ENCODE measurements at places on chromosomes 5 and 9.

DNA sequence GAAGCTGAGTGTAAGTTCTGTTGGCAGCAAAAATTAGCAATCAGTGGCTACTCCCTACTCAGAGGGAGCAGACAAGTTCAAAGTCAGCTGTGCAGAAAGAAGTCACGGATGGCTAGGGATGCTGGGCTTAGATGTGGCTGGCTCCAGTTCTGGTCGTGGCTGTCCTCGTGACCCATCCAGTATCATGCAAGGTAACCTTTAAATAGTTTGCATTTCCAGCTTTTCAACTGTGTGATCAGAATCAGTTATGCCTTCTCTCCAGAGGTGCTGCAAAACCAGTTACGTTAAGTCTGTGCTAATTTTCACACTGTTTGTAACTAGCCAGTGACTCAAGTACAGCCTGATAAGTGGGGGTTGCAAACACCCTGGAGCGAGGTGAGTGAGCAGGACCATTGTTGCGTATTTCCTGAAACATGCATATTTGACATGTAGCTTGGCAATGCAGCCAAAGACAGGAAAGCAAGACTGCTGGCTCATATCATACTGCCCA, 302.4 kb downstream of the ATPSCKMT start:
- no peak for DNase-seq

DNA sequence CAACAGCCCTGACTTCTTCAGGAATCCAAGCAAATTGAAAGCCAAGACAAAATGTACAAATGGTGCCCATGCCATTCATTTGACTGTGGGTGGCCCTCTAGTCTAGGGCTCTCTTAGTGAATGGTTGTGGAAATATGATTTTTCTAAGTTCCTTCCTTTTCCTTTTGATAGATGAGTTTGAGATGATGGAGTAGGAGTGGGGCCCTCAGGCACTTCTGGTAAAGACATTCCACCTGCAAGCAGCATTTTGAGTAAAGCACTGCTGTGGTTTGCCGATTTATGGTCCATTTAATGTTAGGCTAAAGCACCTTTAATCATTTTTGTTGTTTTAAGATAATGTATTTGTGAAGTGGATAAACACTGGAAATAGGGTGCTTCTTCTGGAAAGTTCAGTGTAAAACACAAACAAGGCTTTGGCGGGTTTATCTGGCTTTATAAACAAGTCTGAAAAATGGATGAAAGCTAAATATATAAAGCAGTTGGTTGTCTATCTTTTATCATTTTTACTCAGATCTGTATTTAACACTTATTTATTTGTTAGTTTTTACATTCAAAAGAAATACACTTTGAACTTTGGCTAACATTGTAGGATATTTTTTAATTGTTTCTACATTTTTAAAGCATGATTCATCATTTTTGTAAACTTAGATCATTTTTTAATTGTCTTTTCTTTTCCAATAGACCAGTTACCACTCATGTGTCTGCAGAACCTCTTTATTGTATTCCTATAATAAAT, 213.5 kb downstream of the PJA2 start:
- DNase-seq: no peak

- no peak for DNase-seq
Observed at GRCh38 chr5:97245386-97245785, 62.3 kb upstream of the RIOK2 start.

GRCh38 chr5:27652505-27652904, 614.1 kb upstream of the CDH9 start:
- no peak for DNase-seq

DNA sequence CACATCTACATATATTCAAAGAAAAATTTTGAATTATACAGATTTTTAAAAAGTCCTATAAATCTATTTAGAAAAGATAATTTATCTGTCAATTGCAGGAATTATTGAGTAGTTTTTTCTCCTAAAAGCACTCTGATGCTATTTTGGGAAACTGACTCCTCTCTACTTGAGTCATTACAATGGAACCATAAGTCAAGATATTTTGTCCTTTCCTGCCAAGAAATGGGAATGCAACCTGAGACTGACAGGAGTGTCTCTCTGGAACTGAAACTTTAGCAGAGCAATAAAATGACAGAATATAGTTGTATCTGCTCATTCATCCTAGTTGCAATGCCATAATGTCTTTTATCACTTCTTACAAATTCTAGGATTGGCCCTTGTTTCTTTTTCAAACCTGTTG, 48.6 kb downstream of the CARTPT start:
- DNase-seq: no peak

- DNase-seq: no peak
Observed at GRCh38 chr5:139976703-139977102, 66.4 kb downstream of the NRG2 start.

DNA sequence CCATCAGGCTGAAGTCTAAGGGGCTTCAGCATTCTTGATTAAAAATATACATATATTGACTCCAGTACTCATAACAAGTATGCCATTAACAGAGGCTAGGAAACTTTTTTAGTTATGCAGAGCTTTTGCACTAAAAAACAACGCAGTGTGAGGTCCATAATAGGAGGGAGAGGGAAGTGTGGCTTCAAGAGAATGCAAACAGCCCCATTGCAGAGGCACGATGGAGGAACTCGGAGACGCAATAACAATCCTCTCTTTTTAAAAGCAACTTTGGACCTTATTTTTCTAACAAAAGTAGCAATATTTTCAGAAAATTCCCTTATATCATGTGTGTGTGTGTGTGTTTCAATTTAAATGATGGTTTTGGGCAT, 150.0 kb upstream of the PTCH1 start:
- no peak for DNase-seq

DNA sequence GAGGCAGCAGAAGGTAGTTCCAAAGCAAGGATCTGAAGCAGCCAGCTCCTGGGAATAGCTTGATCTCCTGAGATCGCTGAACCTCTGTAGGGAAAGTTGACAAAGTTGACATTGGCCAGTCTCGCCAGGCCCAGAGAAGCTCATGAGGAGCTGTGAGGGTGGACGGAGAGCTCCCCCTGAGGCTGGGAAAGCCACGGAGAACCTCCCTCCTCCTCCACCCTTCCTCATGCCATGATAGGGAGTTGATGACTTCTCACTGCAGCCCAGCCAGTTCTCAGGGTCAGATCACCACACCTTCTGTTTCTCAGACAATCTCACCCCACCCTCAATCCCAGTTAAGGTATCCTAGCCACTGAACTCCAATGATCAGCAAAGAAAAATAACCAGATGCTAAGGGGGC, 30.4 kb upstream of the KCNV2 start:
- no peak for DNase-seq
